ENCODE measurements at places on chromosomes 5 and 9. TPM values are rescaled to one million over a fixed set of nuclear protein-coding genes. Genes with fewer than 3 reads are reported as not detected.

GRCh38 chr5:126680191-126680817 lies 79.6 kb downstream of the PHAX start:
- peak; percentile 65 for DNase-seq

- no peak for DNase-seq
Measured at GRCh38 chr9:13166996-13167395, 112.5 kb downstream of the MPDZ start.

GRCh38 chr9:14812806-14813205 lies 90.3 kb upstream of the CER1 start:
- DNase-seq = no peak

GRCh38 chr5:13251623-13252376 lies 692.7 kb downstream of the DNAH5 start:
- no peak for DNase-seq

GRCh38 chr5:170070556-170071412 lies 34.9 kb upstream of the FOXI1 start:
- peak; percentile 12 for DNase-seq

GRCh38 chr5:166708291-166708690 lies 1583.2 kb upstream of the WWC1 start:
- DNase-seq = no peak

- DNase-seq = no peak
Measured at GRCh38 chr5:35246900-35247647, 16.8 kb upstream of the PRLR start.

DNA sequence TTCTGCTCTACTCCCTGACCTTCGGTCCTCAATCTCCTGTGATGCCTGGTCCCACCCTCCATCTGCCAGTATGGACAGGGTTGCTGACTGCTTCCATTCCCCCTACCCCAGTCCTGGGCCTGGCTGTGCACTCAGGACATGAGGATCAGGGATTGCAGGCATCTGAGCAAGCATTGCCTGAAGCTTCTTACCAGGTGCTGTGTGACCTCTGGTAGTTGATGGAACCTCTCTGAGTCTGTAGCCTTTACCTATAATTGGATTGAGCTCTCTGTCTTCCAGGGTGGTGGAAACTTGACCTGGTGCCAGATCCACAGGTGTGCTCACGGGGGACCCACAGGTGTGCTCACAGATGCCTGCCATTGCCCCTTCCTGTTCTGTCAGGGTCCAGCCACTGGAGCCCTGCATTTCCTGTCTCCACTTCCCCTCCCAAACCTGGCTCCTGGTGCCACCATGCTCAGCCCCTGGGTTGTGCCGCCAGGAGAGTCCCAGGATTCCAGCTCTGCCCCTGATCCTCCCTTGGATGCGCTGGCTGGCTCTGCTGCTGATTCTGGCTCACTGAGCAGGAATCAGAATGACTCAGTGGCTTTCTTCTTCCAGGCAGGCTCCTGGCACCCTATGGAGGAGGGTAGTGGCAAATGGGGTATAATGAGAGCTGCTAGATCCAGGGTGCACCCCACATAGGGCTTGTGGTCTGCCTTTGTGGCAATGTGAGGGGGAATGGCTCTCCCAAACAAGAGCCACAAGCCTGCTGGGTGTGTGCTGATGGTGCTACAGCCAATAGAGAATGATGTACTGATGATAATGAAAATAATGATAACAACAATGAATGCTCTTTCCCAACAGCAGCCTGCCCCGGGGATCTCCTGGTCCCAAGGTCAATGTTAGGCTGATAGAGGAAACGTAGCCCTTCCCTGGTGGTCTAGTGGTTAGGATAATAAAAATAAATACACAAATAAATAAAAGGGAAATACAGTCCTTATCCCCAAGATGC lies 35.2 kb upstream of the PSD2 start:
- peak; percentile 61 for DNase-seq

GRCh38 chr5:138601444-138601843 lies 26.2 kb upstream of the HSPA9 start:
- peak; percentile 79 for DNase-seq

DNA sequence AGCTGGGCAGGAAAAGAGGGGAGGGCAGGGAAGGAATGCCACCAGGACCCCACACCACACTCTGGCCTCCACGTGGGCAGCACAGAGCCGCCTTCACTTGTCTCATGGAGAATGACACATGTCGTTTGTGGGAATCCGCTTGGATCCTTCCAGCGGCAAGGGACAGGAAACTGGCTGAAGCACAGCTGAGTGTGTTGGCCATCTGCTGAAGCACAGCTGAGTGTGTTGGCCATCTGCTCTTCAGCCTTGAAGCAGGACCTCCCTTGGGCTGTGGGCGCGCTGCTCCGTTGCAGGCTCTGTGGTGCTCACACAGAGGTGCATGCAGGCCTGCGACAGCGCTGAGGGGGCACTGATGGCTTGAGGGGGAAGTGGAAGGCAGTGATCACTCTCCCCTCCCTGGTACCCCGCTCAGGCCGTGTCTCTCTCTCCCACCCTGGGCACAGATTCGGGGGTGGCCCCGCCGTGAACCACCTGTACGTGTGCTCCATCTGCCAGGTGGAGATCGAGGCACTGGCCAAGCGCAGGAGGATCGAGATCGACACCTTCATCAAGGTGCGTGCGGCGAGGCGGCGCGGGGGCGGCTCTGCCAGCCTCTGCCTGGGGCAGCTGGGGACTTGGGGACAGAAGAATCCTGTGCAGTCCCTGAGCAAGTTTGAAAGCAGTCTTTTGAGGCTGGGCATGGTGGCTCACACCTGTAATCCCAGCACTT lies 40.6 kb downstream of the USP20 start:
- no peak for DNase-seq

- peak; percentile 11 for DNase-seq
Measured at GRCh38 chr5:27020973-27021372, 17.4 kb downstream of the CDH9 start.

GRCh38 chr5:106093134-106093533 lies 1577.6 kb downstream of the EFNA5 start:
- DNase-seq = no peak

DNA sequence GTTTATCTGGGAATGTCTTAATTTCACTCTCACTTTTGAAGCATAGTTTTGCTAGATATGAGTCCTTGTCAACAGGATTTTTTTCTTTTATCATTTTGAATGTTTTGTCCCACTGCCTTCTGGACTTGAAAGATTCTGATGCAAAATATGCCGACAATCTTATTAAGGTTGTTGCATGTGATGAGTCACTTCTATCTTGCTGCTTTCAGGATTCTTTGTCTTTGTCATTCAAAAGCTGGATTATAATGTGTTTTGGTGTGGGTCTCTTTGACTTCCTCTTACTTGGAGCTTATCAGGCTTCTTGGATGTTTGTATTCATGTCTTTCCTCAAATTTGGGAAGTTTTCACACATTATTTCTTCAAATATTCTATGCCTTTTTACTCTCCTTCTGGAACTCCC lies 33.8 kb downstream of the PLEKHG4B start:
- no peak for DNase-seq

DNA sequence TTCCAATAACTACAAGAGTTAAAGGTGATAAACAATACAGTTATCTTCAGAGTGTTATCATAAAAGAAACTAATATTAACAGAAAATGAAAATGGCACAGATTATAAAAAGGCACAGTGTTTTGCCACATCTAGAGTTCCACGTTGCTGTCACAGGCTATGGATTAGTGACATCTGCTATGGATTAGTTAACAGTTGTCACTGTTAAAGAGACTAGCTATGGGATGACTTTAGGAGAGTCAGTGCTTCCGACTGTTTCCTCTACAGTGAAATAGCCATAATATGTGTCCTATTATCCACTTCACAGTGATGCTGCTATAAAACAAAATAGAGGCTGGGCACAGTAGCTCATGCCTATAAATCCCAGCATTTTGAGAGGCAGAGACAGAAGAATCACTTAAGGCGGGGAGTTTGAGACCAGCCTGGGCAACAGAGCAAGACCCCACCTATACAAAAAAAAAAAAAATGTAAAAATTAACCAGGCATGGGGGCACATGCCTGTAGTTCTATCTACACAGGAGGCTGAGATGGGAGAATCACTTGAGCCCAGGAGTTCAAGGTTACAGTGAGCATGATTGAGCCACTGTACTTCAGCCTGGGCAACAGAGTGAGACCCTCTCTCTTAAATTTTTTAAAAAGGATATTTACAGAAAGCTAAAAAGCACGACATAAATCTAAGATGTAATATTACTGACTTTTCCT lies 19.7 kb downstream of the MAPKAP1 start:
- no peak for DNase-seq

DNA sequence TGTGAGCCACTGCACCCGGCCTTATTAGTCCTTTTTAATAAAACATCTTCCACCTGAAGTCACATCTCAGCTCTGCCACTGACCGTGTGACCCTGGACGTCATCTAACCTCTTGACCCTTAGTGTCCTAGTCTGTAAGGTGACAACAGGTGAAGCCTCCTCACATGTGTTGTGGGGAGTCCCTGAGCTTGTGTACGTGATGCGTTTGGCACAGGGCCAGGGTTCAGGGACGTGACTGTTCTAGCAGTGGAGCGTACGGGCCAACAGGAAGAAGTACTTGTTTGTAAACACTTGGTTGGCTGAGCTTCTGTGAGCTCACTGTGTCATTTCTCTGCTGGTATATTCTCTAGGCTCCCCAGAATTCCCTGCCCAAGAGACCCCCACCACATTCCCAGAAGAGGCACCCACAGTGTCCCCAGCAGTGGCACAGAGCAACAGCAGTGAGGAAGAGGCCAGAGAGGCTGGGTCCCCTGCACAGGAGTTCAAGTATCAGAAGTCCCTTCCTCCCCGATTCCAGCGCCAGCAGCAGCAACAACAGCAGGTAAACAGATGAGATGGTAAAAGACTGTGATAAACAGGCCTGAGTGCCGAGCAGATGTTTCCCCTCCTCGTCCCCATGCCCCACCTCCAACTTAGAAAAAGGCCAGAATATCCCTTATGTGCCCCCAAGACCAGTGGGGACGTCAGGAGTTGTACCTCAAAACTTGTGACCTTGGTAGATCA lies 35.3 kb upstream of the POMT1 start:
- no peak for DNase-seq

DNA sequence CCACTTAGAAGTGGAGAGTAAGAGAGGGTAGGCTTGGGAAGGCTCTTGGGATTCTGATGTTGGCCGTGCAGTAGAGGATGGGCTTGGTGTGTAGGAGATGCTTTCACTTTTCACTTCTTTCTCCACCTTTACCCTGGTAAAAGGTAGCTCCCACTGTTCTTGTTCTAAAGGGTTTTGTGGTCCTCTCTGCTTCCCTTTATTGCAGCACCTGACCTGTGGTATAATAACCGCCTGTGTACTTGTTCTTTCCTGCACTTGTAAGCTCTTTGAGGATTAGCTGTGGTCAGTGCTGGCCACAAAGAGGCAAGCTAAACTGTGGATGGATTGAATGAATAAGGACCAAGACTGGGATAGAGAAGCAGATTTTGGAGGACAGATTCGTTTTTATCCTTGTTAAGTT lies 25.2 kb downstream of the KDM4C start:
- no peak for DNase-seq

DNA sequence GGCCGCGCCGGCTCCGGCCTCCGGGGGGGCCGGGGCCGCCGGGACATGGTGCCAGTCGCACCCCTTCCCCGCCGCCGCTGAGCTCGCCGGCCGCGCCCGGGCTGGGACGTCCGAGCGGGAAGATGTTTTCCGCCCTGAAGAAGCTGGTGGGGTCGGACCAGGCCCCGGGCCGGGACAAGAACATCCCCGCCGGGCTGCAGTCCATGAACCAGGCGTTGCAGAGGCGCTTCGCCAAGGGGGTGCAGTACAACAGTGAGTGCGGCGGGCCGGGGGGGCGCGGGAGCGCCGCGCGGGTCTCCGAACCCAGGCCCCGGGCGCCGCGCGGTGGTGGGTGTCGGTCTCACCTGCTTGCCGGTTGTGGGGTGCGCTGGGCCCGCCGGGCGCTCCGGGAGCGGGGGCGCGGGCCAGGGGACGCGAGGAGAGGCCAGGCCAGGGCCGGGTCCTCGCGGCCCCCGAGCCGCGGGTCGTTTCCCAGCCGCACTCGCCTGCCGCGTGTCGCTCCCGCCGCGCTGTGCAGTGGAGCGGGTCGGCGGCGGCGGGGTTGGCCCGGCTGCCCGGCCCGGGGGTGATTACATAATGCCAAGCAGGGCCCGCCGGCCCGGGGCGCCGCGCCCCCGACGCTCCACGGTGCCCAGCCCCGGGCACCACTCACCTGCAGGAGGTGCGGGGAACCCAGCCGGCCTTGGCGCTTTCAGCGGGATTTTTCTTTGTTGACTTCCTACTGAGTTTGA lies 492 bp downstream of the RABL6 start:
- DNase-seq = no peak

Gene HMMR
- 16.2 TPM for total RNA-seq

Gene MYMK
- total RNA-seq = not detected

Gene SLC34A1
- total RNA-seq = not detected

Gene ADAMTS12
- total RNA-seq = 44.7 TPM

Gene IRX1
- total RNA-seq = not detected

Data from HFFc6 (cell line).